ENCODE measurements at places on chromosomes 6 and 20.
A peak's percentile ranks its signal among the peaks of the same experiment; 100 is the strongest.

DNA sequence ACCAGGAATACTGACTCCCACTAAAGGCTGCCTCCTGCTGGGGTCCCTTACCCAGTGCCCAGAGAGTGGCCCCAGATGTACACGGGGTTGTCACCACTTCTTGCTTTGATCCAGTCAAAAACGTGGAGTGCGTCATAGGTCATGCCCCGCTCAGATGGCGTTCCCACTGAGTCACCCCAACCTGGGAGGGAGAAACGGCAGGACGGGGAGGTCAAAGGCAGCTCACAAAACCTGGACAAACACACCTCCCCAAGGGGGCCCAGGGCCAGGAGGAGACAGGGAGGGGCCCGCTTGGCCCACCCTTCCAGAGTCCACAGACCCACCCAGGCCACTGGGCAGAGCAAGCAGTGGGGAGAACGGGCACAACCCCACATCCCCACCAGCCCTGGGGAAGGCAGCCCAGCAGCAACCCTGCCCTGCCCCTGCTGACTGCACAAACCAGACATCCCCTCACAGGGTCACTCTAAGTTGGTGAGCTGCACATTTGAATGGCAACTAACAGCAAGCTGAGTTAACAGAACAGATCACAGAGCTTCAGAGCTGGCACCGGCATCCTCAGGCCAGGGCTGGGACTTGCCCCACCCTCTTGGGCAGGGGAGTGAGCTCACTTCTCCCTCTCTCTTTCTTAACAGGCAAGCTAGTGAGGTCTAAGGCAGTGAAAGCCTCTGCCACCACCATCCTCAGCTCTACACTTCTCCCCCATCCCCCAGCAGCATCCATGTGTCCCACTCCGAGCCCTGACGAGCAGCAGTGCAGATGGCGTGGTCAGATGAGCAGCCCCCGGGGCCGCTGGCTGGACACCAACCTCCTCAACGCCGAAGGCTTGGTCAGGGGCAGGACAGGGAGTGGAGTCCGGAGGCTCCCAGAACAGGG lies 61.7 kb downstream of the PYGB start:
- peak; percentile 52 for DNase-seq
- H3K27me3 ChIP-seq = no peaks in the 10 kb centered on the region
- peaks cover 15% of the 10 kb centered on the region for H3K4me1 ChIP-seq
- peak overlapping the region; percentile 1 for H3K27ac ChIP-seq
- peaks cover 9% of the 10 kb centered on the region for H3K36me3 ChIP-seq

DNA sequence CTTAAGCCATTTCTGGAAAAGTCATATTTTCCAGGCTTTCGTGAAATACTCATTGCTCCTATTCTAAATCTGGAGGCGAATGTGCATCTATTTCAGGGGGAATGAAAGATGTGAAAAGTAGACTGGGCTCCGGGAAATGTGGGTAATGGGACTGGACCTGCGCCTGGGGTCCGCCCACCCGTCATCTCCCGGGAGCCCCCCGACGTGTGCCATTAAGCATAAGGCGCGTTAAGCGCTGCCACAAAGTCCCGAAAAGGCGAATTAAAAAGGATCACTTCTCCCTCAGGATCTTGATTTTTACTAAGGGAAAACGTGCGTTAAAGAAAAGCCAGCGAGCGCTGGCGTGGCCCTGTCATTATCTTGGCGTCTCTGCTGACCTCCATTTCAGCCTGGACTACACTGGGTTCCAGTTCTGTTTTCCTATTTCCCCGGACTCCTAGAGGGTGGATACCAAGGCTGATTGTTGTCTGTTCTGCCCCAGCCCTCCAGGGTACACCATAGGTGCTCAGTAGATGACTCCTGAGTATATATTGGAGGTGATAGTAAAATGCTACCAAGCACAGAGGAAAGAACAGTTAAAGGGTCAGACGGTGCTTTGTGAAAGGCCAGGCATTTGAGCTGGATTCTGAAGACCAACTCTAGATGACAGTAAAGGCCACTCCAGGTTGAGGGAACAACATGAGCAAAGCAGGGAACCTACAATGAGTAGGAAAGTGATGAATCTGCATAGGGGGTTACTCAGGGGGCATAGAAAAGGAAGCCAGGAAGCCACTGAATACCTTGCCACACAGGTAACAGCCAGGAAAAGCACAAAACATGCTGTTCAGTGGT lies 89.2 kb upstream of the ARID1B start:
- H3K36me3 ChIP-seq = no peaks in the 10 kb centered on the region
- H3K4me3 ChIP-seq = peak overlapping the region; percentile 50
- no peaks in the 10 kb centered on the region for H3K27me3 ChIP-seq
- DNase-seq = no peak

DNA sequence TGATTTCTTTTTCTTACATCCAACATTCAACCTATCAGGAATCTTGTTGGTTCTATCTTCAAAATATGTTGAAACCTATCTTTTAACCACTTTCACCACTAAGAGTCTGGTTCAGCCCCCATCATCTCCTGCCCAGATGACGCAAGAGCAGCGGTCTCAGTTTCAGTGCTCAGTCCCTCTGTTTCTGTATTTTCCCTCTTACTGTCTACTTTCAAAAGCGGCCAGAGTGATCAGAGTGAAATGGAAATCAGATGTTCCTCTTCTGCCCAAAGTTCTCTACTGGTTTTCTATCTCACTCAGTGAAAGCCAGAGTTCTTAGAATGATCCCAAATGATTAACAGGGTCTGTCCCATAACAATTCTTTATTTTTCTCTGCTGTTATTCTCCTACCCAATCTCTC lies 147.9 kb upstream of the PDE7B start:
- no peaks in the 10 kb centered on the region for H3K27me3 ChIP-seq
- no peak overlapping the region for H3K4me3 ChIP-seq
- no peaks in the 10 kb centered on the region for H3K36me3 ChIP-seq
- no peaks in the 10 kb centered on the region for H3K4me1 ChIP-seq

DNA sequence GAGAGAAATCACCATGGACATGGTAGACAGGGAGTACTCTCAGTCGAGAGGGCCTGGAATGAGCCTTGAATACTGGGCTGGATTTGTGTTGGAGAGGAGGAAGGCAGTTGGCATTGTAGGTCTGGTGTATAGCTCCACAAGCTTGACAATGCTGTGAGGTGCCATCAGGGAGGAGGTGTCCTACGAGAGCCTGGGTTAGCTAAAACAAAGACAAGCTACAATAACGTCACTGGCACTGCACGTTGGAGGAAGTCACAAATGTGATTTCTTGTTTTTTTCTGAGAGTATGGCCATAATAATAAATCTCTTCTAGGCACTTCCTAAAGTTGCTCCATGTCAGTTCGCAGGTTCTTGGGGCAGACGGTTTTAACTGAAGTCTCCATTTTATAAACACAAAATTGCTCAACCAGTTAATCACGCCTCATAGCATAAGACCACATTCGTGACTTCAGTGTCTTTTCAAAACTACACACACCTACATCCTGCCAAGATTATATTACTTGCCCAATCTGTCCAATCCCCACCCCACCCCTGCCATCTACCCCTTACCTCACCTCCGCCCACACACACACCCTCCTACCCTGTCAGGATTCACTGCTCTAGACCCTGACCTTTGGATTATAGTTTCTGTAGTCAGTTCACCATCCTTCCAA lies 4.4 kb upstream of the HLA-DMB start:
- H3K27me3 ChIP-seq = no peaks in the 10 kb centered on the region
- DNase-seq = no peak
- H3K4me3 ChIP-seq = no peak overlapping the region
- no peak overlapping the region for H3K27ac ChIP-seq
- H3K4me1 ChIP-seq = no peaks in the 10 kb centered on the region

GRCh38 chr20:48295966-48296421 lies 510.7 kb upstream of the SULF2 start:
- H3K27me3 ChIP-seq = no peaks in the 10 kb centered on the region
- peaks cover 24% of the 10 kb centered on the region for H3K4me1 ChIP-seq
- H3K4me3 ChIP-seq = no peak overlapping the region

GRCh38 chr20:1150218-1150617 lies 31.8 kb downstream of the PSMF1 start:
- no peak overlapping the region for H3K27ac ChIP-seq
- peaks cover 3% of the 10 kb centered on the region for H3K36me3 ChIP-seq
- no peak for DNase-seq
- no peaks in the 10 kb centered on the region for H3K4me1 ChIP-seq
- H3K27me3 ChIP-seq = no peaks in the 10 kb centered on the region

DNA sequence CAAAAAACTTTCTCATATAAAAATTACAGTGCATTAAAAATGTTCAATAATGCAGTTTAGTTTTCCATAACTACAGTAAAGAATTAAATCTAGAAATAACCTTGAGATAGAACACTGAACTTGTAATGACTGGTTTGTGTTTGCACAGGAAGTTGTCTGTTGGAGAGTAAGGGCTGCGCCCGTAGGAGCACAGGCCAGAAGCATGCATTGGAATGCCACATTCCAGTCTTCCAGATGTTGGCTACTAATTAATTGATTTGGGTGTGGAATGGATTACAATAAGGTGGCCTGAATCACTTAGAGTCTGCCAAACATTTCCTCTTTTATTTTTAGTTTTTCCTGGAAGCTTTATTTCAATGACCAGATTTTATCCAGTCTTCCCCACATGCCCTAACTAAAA lies 582.6 kb upstream of the MMS22L start:
- H3K4me3 ChIP-seq = no peak overlapping the region
- H3K27ac ChIP-seq = no peak overlapping the region
- no peak for DNase-seq
- H3K27me3 ChIP-seq = no peaks in the 10 kb centered on the region
- no peaks in the 10 kb centered on the region for H3K36me3 ChIP-seq
- H3K4me1 ChIP-seq = no peaks in the 10 kb centered on the region

GRCh38 chr6:130778946-130779657 lies 48.1 kb upstream of the SMLR1 start:
- no peak overlapping the region for H3K27ac ChIP-seq
- peak; percentile 62 for DNase-seq
- H3K4me1 ChIP-seq = no peaks in the 10 kb centered on the region
- H3K4me3 ChIP-seq = no peak overlapping the region
- H3K27me3 ChIP-seq = no peaks in the 10 kb centered on the region

- no peak overlapping the region for H3K4me3 ChIP-seq
- no peak overlapping the region for H3K27ac ChIP-seq
- H3K4me1 ChIP-seq = peaks cover 23% of the 10 kb centered on the region
- H3K27me3 ChIP-seq = no peaks in the 10 kb centered on the region
- DNase-seq = no peak
- H3K36me3 ChIP-seq = no peaks in the 10 kb centered on the region
Measured at GRCh38 chr20:8213831-8214587, 81.9 kb downstream of the PLCB1 start.

DNA sequence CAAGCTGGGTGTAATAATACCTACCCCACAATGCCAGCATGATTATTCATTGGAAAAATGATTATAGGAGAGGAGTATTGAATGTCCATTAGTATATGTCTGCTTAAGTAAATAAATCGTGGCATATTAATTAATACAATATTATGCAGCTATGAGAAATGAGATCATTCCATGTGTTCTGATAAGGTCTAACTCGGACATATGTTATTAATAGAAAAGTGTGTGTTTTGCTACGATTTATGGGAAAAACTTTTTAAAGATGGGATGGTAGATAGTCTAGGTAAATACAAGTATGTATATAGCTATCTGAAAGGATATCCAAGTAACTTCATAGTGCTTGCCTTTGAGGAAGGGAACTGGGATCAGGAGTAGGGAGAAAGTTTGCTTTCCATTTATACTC lies 61.5 kb upstream of the CDKAL1 start:
- H3K27ac ChIP-seq = no peak overlapping the region
- peaks cover 17% of the 10 kb centered on the region for H3K4me1 ChIP-seq
- no peak for DNase-seq
- H3K36me3 ChIP-seq = no peaks in the 10 kb centered on the region

- DNase-seq = no peak
- no peak overlapping the region for H3K4me3 ChIP-seq
- no peak overlapping the region for H3K27ac ChIP-seq
- no peaks in the 10 kb centered on the region for H3K36me3 ChIP-seq
Measured at GRCh38 chr20:14477125-14477524, 139.7 kb upstream of the FLRT3 start.

- H3K27me3 ChIP-seq = no peaks in the 10 kb centered on the region
- no peaks in the 10 kb centered on the region for H3K4me1 ChIP-seq
- H3K36me3 ChIP-seq = no peaks in the 10 kb centered on the region
- no peak overlapping the region for H3K27ac ChIP-seq
- DNase-seq = no peak
Measured at GRCh38 chr6:130900913-130901312, 73.7 kb downstream of the SMLR1 start.

DNA sequence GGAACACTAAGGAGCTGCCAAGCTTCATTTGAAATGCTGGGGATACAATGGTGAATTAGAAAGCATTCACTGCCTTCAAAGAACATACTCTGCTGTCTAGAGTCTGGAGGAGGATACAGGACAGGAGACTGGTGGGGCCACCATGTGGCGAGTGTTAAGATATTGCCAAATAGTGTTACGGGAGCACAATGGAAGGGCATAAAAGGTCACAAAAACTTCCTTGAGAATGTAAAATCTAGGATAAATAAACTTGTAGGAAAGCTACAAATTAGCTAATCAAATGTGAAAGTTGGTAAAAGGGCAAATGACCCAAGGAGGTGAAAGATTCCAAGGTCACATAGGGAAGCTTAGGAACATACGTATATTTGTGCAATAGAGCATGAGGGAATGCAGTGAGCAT lies 271.7 kb downstream of the RFPL4B start:
- DNase-seq = peak; percentile 36
- H3K36me3 ChIP-seq = no peaks in the 10 kb centered on the region
- H3K4me1 ChIP-seq = no peaks in the 10 kb centered on the region
- H3K4me3 ChIP-seq = no peak overlapping the region
- no peaks in the 10 kb centered on the region for H3K27me3 ChIP-seq

DNA sequence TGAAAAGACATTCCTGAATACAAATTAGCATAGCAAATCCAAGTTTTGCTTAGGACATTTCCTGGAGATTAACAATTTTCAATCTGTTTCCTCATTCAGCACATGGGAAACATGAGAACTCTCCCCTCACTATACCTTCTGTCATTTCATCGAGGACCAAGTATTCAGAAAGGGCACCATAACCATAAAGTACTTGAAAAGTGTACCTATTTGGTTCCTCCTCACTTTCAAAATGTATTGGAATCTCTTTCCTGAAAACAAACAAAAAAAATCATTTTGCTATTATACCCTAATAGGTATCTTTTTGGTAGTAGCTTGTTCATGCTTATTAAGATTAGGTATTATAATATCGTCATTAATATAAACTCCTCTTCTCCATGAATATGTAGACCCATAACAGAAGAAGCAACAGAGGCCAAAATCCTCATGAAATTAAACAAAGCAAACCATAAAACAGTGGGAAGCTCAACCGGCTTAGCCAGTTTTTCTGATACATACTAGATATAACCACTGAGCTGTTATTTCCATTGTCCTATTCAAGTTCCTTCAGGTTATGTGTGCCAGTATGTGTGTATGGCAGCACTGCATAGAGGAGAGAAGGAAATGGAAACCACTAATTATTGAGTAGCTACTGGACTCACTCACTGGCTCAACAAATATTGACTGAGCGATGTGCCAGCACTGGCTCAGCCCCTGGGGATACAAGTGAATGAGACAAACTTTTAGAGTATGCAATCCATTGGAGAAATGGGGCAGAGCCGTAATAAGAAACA lies 274.0 kb downstream of the MAFB start:
- H3K4me3 ChIP-seq = no peak overlapping the region
- no peak overlapping the region for H3K27ac ChIP-seq
- DNase-seq = no peak
- no peaks in the 10 kb centered on the region for H3K27me3 ChIP-seq
- H3K4me1 ChIP-seq = no peaks in the 10 kb centered on the region

Data from cardiac muscle cell (in vitro differentiated cells and primary cell).